ENCODE measurements at places on chromosomes 11 and 22. TPM values are rescaled to one million over a fixed set of nuclear protein-coding genes. Genes with fewer than 3 reads are reported as not detected.

PLEKHB1 gene
- not detected for total RNA-seq

GRCh38 chr22:47601666-47602065 is 839.2 kb downstream of the TBC1D22A start:
- DNase-seq, result no peak

AIFM3 gene
- 0.47 TPM for total RNA-seq

MUC15 gene
- total RNA-seq, result 6.0 TPM

MS4A8 gene
- not detected for total RNA-seq

DNA sequence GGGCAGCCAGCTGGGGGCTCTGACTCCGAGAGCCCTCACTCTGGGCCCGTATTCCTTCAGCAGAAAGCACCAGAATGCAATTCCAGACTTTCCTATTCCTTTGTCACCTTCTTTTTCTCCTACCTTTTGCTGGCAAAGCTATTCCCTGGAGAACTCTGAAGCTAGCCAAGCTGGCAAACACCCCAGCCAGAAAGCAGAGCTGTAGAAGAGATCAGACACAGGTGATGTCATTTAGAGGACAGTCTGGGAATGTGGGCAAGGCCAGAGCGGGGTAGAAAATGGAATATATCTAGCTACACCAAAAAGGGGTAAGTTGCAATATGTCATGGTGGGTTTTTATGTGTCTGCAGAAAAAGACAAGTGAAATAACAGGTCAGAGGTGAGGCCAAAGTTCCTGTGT is 205.1 kb downstream of the NXPE2 start:
- no peak for DNase-seq

SF1 gene
- 138 TPM for total RNA-seq

DNA sequence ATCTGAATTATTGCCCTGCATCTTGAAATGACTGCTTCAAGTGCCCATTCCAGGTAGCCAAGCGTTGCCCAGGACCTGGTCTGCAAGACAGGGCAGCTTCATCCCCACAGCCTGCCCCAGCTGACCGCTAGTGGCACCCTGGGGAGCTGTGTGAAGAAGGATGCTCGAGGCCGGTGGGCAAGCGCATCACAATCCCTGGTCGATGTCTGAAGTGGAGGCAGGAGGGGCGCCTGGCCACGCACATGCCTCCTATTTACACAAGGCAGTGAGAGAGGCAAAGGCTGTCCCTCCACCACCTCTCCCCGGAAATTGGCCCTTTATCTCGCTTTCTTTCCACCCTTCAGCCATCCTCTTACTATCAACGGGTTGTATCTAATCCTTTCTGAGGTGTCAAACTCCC is 28.1 kb upstream of the PHF21A start:
- no peak for DNase-seq

C11orf52 gene
- total RNA-seq, result not detected

DNA sequence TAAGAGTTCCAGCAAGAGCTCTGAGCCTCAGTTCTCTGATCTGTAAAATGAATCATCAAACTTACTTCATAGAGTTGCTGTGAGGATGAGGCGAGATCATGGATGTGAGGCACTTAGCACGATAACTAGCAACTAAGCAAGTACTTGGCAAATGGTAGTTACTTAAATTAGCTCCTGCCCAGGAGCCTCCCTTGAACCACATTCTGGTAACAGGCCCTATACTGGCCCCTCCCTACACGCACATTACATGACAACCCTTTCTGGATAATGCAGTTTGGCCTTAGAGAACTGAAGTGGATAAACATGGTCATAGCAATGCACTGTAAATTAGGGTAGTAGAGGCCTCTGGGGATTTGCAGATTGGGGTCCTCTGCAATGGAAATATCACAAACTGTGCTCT is 187.4 kb upstream of the NARS2 start:
- DNase-seq, result no peak

P2RX6 gene
- 3.6 TPM for total RNA-seq

DNA sequence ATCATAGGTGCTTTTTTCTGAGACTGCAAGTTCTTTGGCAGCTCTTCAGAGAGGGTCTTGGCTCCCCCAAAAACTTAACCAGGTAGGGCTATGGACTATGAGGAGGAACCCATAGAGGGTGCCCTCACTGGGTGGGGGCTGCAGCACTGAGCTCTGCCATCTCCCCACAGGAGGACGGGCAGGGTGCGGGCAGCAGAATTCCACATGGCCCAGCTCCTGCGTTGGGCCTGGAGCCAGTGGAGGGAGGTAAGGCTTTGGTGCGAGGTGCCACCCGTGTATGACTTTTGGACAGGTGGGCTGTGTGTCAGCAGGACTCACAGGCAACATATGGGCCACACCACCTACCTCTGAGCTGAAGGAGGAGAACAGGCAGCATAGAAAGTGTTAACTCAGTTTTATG is 58.4 kb downstream of the PISD start:
- DNase-seq, result no peak

- DNase-seq, result no peak
Observed at GRCh38 chr11:123404676-123405075, 25.4 kb upstream of the GRAMD1B start.

DNA sequence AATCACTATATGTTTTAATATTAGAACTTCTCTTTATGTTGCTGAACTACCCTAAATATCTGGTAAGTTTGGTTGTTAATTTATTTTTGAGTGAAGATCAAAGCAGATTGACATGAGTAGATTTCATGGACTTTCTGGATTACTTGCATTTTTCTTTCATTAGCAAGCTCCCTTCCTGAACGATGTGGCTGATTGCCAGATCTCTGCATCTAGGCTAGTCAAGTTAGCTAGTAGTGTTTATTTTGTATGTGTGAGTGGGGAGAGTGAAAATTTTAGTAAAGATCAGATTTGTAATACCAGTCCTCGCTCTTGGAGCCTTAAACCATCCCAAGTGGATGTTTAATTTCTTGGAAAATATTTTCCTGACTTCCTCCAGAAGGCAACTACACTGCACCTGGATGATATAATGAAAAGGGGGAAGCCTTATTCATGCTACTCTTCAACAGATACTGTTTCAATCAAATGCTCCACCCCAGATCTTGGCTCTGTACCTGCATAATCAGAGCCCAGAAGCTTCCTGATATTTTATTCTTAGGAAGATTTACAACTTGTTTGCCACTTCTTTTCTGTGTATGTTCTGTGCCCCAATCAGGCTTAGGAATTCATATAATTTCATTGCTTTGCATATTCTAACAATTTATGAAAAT is 143.2 kb upstream of the GRIA4 start:
- DNase-seq, result peak; percentile 83

GRCh38 chr11:85772695-85773094 is 38.2 kb downstream of the SYTL2 start:
- DNase-seq, result peak; percentile 16

- DNase-seq, result no peak
Observed at GRCh38 chr22:50620593-50621355, 7.2 kb downstream of the ARSA start.

DNA sequence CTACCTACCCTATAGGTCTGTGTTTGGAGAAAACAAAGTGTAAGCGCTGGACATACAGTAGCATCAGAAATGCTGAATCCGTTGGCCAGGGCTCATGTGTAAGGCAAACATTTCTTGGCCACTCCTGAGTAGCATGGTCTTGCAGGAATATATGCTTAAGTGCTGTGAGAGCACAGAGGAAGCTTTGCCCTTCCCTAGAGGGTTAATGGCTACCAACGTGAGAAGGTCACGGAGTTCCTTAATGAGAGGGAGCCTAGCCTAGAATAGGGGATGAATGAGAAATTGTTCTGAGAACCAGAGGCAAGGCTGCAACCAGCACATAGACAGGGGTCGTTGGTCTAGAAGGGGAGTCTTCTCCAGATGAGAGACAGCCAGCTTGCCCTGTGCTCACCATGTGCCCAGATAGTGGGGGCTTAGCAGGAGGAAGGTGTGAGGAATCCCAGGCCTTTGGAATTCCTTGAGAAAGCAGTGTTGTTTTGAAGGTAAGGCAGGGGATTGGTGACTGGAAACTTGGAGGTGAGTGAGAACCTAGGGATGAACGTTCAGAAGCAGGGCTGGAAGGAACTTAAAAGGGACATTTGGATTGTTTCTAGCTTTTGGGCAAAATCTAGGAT is 29.5 kb downstream of the RCOR2 start:
- no peak for DNase-seq

DNA sequence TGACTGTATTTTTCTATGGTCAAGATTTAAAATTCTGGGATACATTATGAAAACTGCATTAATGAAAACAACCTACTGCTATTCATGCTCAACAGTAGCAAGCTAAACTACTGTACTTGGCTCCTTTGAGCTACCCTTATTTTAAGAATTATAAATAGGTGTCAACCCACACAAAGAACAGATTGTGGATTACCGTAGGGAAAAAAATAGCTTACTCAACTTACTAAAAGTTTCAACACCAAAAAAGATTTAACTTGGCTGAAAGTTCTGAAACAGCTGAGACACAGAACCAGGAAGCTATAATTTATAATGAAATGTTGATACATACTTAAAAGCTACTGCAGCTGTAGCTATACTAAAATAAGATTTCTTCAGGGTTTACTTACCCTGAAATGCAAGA is 10.1 kb downstream of the LIN7C start:
- no peak for DNase-seq

GRCh38 chr11:41050791-41051190 is 408.7 kb downstream of the LRRC4C start:
- DNase-seq, result no peak

GRCh38 chr11:109197656-109198055 is 224.3 kb upstream of the C11orf87 start:
- DNase-seq, result peak; percentile 83

SLC6A5 gene
- total RNA-seq, result not detected

TRIM64C gene
- total RNA-seq, result not detected

DNA sequence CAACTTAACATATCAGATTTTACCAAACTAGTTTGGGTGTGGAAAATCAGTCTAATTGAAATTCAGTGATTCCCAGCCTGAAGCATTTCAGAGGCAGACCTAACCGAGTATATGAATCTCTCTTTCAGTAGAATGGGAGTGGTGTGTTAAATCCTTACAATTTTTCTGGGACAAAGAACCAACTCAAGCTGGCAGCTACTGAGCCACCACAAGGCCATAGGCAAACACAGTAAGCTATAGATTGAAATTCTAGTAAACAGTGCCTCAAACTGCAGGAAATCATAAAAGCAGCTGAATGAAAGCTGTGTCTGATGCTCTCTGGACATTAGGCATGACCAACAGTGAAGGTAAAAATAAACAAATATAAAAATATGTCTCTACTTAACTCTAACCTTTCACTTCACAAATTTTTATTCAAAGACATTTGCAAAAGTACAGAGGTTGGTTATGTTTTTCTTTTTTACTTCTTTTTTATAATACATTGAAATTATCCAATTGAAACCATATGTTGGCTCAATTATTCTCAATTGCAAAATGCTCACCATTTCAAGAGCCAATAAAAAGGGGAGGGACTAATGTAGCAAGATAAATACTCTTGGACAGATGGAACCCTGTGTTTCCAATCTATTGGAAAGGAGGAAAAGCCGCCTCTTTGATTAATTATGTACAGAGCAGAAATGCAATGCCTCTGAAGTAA is 35.8 kb upstream of the FIBIN start:
- DNase-seq, result no peak

DNA sequence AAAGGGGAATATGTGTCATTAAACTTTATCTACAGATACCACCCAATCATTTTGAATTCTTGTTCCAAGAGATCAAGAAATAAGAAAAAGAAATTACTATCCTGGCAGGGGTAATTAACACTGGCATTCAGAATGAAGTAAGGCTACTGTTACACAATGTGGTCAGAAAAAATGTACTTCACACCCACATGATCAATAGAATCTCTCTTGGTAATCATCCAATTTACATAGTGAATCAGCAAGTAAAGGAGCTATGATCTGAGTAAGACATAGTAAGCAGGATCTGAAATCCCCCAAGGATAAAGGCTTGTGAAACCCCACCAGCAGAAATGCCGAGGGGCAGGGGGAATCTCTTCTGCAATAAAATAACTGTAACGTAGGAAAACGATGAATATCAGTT is 466.5 kb downstream of the FAM181B start:
- DNase-seq, result no peak

- DNase-seq, result no peak
Observed at GRCh38 chr11:46335890-46336562, 11.2 kb upstream of the DGKZ start.

- no peak for DNase-seq
Observed at GRCh38 chr11:115251126-115251525, 253.1 kb downstream of the CADM1 start.

MFRP gene
- not detected for total RNA-seq

DNA sequence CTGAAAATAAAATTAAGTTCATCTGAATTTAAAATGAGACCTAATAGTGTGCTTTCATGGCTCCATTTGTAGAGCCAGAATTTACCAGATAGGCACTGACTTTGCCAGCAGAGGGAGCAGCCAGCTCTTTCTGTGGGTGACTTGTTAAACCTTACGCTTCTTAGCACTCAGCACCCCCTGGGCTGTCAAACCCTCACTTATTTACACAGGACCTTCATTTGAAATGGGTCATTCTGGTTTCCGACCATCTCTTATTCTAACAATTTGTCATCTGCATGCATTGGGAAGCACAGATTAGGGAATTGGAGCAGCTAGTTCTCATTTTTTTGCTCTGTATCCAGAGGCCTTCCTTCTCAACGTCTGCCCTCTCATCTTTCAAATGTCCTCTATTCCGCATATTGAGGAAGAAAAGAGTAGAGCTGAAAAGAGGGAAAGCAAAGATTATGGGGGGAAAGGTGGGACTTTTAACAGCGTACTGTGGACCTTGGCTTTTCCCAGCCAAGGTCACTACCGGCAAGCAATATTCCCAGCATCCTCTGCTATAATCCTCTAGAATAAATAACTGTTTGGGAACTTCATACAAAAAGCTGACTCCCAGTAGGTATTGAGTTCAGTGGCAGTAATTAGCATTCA is 3.1 kb downstream of the ASRGL1 start:
- DNase-seq, result peak; percentile 55

- DNase-seq, result no peak
Observed at GRCh38 chr11:93166862-93167261, 30.9 kb downstream of the SLC36A4 start.

DNA sequence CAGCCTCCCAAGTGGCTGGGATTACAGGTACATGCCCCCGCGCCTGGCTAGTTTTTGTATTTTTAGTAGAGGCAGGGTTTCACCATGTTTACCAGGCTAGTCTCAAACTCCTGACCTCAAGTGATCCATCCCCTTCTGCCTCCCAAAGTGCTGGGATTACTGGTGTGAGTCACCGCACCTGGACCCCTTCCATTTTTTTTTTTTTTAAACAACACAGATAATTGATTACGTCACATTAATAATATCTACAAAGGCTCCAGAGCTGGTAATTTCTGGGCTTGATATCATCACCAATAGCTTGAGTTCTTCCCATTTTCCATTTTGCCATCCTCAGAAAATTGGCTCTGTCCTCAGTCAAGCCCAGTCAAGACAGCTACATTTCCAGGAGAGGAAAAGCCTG is 7.2 kb downstream of the TTLL1 start:
- DNase-seq, result peak; percentile 56

HSPB2 gene
- not detected for total RNA-seq

- DNase-seq, result peak; percentile 44
Observed at GRCh38 chr22:42945736-42946135, 69.2 kb downstream of the PACSIN2 start.

- peak; percentile 35 for DNase-seq
Observed at GRCh38 chr11:83836883-83837654, 550.9 kb upstream of the CCDC90B start.

Data from M059J (cell line).